Hematopoietic multipotent progenitor cell treated with erythropoietin and hydrocortisone succinate and interleukin-3 and kit ligand, for 4 days (in vitro differentiated cells): ENCODE measurements at places on chromosomes 13 and 19.

DNA sequence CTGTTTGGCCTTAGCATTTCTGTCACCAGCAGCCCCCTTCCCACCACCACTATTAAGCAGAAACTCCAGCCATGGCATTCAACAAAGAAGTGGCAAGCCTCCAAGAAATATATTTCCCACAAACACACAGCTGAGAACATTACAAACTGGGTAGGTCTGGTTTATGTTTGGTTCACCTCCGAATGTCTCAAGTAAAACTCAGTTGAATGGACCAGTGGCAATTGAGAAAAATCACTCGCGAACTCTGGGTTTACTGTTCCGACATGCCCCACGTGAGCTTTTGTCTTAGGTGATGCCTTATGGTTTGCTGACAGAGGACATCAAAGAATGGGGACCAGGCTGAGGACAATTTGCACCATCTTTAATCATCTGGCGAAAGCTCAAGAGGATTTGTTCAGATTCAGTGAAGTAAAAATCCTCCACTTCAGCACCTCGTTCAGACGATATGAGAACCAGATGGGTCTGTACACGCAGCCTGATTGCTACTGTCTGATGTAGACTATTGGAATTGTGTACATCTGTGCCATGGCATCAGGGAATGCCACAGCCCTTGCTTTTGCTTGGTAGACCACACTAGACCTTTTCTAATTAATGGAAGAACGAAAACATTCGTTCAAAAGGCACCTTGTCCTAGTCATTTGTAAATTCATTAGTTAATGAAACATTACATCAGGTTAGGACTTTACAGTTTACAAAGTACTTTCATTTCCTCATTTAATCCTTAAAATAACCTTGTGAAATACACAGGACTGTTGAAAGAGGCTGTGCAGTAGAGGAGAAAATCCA is 59.4 kb downstream of the SLC10A2 start:
- no peak for DNase-seq

DNA sequence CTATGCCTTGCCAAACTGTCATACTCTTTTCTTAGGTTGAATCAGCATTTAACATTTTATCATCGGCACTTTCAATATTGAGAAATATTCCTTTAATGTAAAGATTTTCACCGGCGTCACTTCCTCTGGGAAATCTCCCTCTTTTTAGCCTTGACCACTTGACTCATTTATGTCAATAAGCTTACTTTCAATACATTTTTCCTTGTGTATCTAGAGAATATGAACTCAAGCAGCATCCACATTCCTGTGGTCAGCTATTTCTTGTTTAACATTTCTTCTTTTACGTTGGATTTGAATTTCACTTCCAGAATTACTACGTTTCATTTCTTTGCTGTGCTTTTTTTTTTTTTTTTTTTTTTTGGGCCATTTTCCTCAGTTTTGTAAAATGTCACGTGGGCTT is 271.2 kb upstream of the HTR2A start:
- DNase-seq, result no peak

GRCh38 chr19:27775395-27775794 is 1437.6 kb downstream of the UQCRFS1 start:
- peak; percentile 30 for DNase-seq

DNA sequence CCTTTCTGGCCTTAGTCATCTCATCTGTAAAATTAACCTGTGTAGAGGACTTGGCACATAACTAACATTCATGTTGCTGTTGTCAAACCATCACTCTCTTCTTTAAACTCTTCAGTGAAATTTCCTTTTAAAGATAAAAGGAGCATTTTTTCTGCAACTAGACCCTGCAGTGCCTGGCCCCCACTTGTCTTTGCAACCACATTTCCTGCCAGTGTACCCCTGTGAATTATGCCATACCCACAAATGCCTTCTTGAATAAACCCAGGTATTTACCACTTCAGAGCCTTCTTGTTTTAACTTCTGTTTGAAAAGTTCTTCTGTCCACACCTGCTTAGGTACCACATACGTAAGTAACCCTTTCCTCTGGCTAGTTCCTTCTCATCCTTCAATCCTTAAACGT is 118.8 kb downstream of the CDK8 start:
- no peak for DNase-seq

DNA sequence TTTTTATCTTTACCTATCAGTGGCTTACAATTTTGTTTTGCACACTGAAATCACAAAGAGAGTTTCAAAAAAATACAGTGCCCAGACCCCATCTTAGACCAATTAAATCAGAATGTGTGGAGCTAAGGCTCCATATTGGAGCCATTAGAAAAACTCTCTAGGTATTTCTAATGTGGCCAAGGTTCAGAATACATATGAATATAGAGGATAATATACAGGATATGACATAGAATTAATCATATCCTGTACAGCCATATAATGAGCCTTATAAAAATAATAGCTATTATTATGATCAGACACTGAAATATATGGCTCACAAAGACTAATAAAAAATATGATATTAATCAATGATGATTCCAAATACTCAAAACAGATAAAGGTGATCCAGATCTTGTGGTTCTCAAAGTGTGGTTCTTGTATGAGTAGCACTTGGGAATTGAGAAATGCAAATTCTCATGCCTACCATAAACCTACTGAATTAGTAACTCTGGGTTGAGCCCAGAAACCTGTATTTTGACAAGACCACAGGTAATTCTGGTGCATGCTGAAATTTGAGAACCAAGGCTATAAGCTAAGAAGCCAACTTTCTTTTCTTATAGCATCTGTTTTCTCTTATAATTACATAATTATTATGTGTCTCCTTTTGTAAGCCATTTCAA is 408.0 kb downstream of the DIAPH3 start:
- no peak for DNase-seq

DNA sequence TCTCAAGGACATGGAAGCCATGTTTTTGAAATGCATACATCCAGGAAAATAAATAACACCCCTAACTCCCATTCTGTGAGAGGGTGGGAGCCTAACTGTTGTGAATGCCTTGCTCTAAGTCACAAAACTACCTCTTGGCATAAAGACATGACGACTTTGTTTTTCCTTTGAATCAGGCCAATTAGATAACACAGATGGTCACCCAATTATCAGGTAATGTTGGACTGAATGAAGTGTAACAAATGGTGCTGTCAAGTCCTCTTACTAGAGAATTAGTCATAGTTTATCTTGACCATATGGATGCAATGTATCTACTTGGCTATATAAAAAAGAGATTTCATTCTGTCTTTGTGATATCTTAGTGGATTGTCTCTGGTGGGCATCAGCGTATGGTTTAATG is 553.6 kb upstream of the ATXN8OS start:
- DNase-seq, result no peak

- DNase-seq, result peak; percentile 81
Observed at GRCh38 chr19:49875857-49876421, 1.2 kb downstream of the AKT1S1 start.

GRCh38 chr13:98613591-98613990 is 36.7 kb upstream of the STK24 start:
- DNase-seq, result no peak

- DNase-seq, result peak; percentile 90
Observed at GRCh38 chr19:40090241-40091204, at the start of gene ZNF780A. TSS of gene ZNF780A (minus strand) at chr19:40090943. CDS start at chr19:40084753, 6,190 bp downstream.

DNA sequence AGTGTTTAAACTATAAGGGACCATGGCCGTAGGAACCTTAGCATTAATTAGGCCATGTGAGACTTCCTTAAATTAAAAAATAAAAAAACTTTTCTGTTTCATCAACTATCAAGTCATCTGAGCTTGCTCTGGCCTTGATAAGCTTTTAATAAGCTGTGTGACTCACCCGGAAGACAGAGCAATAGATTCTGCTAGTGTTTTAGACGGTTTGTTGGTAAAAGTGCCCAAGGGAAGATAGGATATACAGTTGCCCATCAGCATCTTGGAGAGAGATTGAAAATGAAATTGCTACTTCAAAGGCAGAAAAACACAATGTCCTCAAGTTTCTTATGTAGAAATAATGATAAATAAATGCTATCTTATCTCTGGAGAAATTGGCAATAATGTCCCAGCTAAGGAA is 31.2 kb upstream of the RCBTB2 start:
- peak; percentile 73 for DNase-seq

DNA sequence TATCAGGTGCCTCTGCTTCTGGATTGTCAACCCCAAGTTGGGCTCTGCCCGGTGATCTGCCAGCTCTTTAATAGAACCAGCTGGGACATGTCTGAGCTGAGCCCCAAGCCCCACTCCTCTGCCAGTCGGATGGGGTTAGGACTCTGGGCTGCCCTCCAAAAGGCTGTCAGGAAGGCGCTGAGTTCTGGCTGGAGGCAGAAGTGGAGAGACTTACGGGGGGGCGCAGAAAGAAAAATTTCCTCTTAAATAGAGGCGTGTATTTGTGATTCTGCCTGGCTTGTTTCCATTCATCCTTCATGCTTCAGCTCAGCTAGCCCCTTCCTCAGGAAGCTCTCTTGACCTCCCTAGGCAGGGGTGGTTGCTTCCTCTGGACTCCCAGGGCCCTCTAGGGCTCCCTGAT is 985 bp upstream of the KCNK6 start:
- DNase-seq, result peak; percentile 47

- no peak for DNase-seq
Observed at GRCh38 chr19:15374105-15374651, 5.4 kb downstream of the AKAP8 start.

DNA sequence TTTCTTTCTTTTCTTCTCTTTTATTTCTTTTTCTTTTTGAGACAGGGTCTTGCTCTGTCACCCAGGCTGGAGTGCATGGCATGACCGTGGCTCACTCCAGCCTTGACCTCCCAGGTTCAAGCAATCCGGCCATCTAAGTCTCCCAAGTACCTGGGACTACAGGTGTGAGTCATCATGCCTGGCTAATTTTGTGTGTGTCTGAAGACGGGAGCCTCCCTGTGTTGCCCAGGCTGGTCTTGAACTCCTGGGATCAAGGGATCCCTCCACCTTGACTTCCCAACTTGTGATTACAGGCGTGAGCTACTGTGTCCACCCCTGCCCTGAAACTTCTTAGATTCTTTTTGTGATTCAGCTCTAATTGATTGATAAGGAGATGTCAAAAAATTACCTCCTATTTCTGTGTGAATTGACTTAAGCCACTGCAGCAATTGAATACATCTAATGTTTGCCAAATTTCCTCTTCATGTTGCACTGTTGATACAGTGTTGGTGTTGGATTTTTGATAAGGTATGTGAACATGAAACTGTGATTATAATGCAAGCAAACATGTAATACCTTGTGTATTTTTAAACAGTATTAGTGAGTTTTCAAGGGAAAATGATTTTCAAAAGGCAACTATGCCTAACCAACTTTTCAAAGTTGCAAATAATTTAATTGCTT is 22.6 kb downstream of the KLF5 start:
- no peak for DNase-seq

DNA sequence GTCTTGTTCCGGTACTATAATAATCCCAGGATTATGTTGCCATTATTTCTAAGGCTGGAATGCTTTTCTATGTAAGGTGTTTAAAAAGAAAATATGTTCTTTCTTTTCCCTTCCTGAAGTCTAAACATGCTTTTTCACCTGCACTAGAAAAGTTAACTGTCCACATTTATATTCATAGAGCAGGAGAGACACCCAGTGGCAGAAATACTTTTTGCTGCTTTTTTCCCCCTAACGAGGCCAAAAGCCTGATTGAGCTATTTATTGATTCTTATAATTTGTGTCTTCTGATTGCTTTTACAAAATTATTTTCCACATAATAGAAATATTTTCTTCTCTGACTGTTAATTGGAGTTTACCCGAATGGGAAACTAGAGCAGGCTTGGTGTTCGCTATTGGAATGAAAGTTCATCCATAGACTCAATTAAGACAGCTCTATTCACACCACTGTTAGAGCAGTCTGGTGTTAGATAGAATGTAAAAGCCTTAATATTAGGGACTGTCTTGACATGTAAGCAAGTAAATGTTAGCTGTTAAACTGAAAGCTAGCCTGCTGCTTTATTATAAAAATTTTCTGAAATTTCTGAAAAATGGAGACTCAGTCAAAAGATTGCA is 15.8 kb downstream of the GPR180 start:
- DNase-seq, result peak; percentile 64

DNA sequence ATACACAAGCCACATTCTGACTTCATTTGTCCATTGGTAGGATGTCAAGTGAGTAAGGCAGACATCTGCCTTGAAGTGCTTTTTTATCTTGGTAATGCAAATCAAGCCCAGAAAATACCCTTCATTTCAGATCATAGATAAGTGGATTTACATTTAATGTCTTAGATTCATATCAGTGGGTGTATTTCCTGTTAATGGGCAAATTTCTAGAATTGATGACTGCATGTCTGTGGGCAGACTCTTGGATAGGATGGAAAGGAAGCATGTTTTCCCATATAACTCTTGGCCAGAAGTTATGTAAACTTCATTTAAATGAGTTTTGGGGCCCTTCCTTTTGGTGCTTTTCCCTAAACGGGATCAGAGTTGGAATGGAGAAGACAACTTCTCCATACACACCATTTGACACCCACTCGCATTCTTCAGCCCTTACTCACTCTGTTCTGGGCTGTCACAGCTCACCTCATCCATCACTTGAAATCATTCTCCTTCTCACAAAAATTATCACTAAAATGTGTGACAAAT is 154.6 kb downstream of the FLT1 start:
- no peak for DNase-seq

DNA sequence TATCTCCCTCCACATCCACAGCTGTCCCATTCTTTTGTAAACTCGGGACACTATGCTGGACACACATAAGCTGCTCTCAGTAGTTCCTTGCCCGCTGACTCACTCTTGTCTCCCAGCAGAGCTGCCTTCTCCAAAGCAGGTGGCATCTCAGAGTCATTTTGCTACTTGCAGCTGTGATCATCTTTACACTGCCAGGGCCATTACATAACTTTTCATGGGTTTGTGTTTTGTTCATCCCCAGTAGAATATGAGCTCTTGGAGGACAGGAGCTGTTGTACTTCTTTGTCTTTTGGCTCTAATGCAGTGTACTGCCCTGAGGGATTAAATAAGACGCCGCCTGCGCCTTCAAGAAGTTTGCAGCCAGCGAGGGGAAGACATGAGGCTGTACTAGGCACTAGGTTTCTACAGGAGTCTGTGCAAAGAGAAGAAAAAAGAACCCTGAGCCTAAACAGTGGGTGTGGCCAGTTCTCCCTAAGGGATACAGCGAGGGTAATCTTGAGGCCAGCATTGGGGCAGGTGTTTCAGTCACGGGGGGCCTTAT is 40.8 kb upstream of the GPR183 start:
- DNase-seq, result no peak

GRCh38 chr19:10685210-10685609 is 16.0 kb upstream of the QTRT1 start:
- DNase-seq, result no peak

GRCh38 chr13:54110597-54110996 is 1082.0 kb downstream of the OLFM4 start:
- no peak for DNase-seq

DNA sequence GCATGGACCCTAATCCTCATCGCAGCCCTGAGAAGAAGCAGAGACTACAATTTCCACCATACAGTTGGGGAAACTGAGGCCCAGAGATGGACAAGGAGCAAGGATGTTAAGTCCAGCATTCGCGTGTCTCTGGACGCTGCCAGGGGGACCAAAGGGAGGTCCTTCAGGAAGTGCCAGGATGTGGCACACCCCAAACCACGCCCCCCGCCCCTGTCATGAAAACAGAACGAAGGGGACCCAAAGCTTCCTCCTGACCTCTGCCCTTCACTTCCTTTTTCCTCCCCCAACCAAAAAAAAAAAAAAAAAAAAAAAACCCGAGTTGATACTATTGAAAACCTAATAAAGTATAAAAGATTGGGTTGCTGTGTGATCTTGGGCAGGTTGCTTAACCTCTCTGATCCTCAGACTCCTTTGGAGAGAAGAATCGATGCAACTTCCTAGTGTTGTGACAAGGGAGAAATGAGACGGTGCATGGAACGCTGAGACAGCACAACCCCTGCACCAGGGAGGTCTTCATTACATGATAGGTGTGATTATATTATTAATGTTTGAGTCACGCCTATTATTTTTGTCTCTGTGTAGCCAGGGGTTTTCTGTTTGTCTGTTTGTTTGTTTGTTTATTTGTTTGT is 2.7 kb upstream of the ZBTB7A start:
- peak; percentile 86 for DNase-seq
